ENCODE measurements at places on chromosomes 7 and 10.

GRCh38 chr7:45589915-45590678 is 15.9 kb downstream of the ADCY1 start:
- DNase-seq, result no peak

DNA sequence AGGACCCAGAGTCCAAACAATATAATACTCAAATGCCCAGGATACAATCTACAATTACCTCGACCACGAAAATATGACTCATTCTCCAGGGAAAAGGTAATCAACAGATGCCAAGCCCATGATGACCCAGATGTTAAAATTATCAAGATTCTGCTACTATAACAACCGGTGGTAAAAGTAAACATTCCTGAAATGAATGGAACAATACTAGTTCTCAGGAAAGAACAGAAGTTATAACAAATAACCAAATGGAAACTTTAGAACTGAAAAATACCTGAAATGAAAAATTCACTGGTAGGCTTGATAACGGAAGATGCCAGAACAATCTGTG is 34.1 kb upstream of the GUSB start:
- no peak for DNase-seq

- DNase-seq, result no peak
Observed at GRCh38 chr10:27542812-27543211, 38.7 kb downstream of the RAB18 start.

DNA sequence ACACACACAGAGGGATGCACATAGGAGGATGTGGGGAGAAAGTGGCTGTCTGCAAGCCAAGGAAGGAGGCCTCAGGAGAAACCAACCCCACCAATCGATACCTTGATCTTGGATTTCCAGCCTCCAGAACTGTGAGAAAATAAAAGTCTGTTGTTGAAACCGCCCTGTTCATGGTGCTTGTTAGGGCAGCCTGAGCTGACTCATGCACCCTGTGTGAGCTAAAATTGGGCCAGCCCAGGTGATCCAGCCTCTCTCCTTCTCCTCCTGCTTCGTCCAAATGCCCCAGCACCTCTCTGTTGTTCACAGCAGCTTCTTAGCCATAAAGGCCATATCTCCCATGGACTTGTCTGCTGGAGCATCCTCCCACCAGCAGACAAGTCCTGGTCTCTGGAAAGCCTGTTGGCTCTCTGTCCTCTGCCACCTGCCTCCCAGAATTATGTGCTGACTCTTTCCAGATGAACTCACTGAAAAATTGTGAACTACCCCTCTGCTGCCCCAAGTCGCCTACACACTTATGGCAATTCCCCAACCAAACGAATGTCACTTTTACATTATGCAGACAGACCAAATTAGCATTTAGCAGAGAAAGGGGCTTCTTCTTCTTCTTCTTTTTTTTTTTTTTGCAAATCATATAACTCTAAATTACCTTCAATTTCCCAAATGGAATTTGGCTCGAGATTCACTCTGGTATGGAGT is 30.2 kb upstream of the CARD11 start:
- DNase-seq, result no peak

GRCh38 chr7:54995610-54996363 is 23.0 kb upstream of the EGFR start:
- DNase-seq, result no peak

DNA sequence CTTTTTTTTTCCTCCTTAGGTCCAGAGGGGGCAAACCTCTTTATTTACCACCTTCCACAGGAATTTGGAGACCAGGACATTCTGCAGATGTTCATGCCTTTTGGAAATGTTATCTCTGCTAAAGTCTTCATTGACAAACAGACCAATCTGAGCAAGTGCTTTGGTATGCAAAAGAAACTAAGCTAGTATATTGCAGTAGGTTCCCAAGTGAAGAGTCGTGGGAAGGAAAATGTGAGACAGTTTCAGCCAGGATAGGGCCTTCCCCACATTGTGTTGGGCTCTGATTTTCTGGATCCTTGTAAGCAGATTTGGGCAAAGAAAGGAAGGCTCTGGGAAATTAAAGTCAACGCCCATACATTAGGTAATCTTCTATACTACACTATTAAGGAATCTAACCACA is 285.6 kb downstream of the USP6NL start:
- DNase-seq, result no peak

DNA sequence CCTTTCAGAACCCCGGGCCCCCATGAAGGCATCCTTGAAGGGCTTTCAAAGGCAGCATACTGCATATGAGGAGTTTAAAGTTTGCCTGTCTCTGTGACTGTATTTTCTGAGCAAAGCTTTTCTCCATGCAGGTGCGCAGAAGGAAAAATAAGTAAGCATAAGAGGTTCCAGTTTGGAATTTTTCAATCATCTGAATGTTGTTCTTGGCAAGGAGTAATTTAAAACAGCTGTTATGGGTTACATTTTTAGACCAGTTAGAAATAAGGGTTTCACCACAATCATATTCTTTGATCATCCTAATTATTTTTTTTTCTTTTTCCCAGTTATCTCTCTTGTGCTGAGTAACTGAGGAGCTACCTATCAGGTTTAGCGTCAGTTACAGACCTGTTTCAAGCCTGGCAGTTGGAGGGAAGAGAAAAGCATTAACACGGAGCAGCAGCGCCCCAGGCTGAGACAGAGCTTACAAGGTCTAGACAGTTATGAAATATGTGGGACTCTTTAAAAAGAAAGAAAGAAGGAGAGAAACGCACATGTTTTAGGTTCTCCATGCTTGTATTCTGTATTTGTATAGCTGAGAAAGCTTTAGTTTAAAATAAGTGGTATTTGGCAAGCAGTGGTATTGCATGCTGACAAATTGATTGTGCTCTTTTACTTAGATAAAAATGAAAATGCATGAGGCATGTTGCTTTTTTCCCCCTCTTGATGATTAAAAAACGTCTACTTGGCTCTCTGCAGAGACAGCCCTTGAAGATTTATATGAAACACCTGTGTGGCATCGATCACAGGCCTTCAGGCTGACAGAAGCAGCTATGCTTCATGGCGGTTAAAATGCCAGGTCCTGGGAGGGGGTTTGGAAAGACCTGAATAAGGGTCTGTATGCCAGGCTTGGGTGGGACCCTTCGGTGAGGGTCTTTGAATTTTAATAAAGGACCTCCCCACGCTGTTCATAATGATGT is 157.6 kb downstream of the GRK5 start:
- DNase-seq, result no peak

DNA sequence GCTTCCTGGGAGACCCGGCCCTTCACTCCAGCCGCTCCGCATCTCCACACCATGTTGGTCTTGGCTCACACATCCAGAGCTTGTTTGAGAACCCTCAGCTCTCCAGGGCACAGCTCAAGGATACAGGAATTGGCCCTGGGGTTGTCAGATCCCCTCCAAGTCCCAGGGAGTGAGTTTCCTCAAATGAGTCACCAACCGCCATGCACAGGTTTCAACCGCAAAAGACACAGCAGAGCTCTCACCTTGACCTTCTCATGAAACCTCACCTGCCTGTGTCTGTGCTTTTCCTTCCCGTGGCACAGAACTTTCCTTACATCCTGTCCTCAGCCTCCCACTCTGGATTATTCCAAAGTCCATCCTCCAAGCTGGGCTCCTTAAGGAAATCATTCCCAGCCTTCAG is 20.6 kb downstream of the AZGP1 start:
- DNase-seq, result no peak

GRCh38 chr10:63664341-63664885 is 143.2 kb downstream of the REEP3 start:
- DNase-seq, result no peak

DNA sequence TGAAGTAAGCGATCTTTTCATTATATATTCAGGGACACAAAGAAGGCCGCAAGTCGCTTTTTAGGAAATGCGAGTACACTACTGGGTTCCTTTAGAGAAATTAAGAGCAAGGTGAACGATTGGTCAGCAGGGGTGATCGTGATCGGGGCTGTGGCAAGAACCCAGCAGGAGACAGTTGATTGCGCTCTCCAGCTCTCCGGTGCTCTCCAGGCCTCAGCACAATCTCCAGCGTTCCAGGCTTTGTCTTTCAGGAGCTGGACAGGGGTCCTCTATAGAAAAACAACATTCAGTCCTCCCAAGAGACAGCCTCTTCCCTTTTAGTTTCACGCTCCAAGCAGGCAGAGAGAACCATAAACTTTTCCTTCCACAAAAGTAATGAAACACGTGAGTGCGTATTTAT is 170.5 kb upstream of the KLF6 start:
- DNase-seq, result no peak

DNA sequence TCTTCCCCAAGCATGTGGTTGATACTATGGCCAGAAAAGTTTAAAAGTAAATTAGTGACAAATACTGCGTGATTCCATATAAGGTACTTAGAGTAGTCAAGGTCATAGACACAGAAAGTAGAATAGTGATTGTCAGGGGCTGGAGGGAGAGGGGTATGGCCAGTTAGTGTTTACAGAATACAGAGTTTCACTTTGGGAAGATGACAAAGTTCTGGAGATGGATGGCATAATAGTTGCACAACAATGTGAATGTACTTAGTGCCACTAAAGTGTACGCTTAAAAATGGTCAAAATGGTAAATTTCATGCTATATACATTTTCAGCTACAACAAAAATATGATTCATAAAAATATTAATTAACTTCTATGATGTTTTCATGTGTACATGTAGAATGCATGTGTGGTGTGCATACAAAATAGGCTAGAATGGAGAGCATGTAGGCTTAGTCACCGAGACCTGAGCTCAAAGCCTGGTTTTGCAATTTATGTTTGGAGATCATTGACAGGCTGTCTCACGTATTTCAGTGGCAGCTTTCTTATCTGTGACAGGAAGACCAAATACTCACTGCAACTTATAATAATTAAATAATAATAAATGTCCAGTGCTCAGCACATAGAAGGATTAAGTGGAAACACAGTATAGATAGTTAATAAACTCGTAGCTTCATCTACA is 625.6 kb downstream of the SUGCT start:
- DNase-seq, result no peak

GRCh38 chr7:24899905-24900304 is 80.1 kb downstream of the OSBPL3 start:
- DNase-seq, result no peak

DNA sequence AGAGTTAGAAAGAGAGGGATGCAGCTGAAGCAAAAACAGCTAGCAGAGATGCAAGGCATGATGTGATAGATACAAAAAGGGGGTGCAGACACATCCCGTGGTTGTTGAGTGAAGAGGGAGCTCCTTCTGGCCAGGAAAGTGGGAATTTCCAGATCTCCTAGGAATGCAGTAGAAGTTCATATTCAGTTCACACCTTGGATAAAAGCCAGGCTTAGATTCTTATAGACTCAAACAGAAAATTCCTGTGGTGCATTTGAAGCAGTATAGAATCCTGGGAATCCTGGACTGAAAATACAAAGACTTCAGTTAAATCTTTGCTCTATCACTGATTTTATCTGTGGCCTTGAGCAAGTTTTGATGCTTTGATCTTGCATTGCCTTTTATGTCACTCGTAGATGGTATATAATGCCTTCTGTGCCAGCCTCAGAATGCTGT is 33.9 kb downstream of the SGPL1 start:
- no peak for DNase-seq

- peak; percentile 21 for DNase-seq
Observed at GRCh38 chr10:79084012-79084971, 15.5 kb downstream of the ZMIZ1 start.

- DNase-seq, result no peak
Observed at GRCh38 chr7:107966711-107967110, 36.2 kb downstream of the LAMB1 start.

DNA sequence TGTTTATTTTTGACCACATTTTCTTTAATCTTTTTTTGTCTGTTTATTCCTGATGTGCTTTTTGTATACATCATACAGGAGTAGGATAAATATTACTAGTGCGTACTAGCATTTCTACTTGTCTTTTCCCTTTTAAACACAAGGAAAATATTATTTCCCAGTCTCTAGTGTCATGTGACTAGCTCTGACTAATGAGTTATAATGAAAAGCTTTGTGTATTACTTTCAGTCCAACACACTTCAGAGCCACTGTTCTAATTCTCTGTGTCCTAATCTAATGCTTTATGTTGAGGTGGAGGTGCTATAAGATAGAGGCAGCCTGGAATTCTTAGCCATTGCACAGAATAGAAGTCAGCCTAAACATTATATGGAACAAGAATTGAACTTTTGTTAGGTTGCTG is 65.0 kb upstream of the RAB18 start:
- DNase-seq, result no peak

- DNase-seq, result no peak
Observed at GRCh38 chr10:57696641-57697040, 571.1 kb downstream of the IPMK start.

GRCh38 chr7:85160223-85160622 is 26.6 kb downstream of the SEMA3D start:
- DNase-seq, result no peak

DNA sequence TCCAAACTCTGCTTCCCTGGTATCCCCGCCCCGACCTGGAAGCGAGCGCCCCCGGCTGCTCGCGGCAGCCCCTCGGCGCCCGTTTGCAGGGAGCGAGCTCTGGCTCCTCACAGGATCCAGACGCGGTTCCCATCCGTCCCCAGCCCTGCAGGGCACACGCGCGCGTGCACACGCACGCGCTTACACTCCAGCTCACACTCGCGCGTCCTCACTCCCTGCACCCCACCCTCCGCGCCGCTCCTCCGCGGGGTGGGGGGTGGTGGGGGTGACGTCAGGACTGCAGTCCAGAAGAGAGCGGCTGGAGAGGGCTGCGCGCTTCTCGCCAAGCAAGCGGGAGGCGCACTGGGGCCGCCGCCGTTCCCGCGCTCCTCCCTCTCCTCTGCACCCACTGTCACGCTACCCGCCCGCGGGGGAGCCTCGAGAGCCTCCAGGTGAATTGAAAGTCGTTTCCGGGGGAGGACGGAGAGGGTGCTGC is 255.6 kb downstream of the OTUD1 start:
- DNase-seq, result no peak

- no peak for DNase-seq
Observed at GRCh38 chr10:79256264-79256806, 90.9 kb upstream of the PPIF start.

DNA sequence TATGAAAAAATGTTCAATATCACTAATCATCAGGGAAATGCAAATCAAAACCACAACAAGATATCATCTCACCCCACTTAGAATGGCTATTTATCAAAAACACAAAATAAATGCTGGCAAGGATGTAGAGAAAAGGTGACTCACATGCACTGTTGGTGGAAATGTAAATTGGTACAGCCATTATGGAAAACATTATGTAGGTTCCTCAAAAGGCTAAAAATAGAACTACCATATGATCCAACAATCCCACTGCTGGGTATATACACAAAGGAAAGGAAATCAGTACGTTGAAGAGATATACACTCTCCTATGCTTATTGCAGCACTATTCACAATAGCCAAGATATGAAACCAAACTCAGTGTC is 50.2 kb downstream of the CDK1 start:
- DNase-seq, result no peak

- no peak for DNase-seq
Observed at GRCh38 chr10:24963521-24964041, 11.2 kb upstream of the PRTFDC1 start.

GRCh38 chr7:33698041-33698440 is 207.3 kb upstream of the BMPER start:
- DNase-seq, result no peak

DNA sequence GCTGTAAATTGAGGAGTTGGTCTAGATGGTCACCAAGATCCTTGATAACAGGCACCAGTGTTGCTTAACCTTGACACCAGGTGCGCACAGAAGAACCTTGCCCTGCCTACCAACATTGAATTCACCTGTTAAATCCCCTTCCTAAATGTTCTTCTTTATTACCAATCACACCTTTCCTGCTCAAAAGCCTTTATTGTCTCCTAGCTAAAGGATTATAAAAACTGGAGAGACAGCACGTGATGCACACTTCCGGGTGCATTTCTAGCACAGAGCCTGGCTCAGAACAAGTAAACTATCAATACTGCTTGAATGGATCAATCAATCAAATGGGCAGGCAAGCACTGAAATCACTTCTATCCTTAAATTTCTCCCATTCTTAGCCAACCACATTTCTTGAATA is 56.3 kb downstream of the SVIL start:
- DNase-seq, result no peak
